Transverse colon (tissue), 4 donors: ENCODE measurements at places on chromosomes 7 and 10. TPM values are rescaled to one million over a fixed set of nuclear protein-coding genes. Genes with fewer than 3 reads are reported as not detected.

DNA sequence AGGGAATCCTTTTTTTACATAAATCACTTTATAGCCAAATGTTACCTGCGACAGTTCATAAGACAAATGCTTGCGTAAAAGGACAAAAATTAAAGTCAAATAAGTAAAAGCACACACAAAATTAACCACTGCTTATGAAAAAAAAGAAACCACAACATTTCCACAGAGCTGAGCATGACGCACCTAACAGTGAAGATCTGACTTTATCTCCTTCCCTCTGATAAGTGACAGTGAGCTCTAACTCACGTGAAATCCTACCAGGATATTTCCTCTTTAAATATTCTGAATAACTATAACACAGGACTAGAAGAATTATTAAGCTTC is 225.5 kb downstream of the SFMBT2 start:
- no peak overlapping the region for H3K4me3 ChIP-seq
- no peak for DNase-seq
- H3K27me3 ChIP-seq = no peaks in the 10 kb centered on the region
- no peak overlapping the region for H3K27ac ChIP-seq
- no peaks in the 10 kb centered on the region for H3K36me3 ChIP-seq
- peaks cover 3% of the 10 kb centered on the region for H3K4me1 ChIP-seq

DNA sequence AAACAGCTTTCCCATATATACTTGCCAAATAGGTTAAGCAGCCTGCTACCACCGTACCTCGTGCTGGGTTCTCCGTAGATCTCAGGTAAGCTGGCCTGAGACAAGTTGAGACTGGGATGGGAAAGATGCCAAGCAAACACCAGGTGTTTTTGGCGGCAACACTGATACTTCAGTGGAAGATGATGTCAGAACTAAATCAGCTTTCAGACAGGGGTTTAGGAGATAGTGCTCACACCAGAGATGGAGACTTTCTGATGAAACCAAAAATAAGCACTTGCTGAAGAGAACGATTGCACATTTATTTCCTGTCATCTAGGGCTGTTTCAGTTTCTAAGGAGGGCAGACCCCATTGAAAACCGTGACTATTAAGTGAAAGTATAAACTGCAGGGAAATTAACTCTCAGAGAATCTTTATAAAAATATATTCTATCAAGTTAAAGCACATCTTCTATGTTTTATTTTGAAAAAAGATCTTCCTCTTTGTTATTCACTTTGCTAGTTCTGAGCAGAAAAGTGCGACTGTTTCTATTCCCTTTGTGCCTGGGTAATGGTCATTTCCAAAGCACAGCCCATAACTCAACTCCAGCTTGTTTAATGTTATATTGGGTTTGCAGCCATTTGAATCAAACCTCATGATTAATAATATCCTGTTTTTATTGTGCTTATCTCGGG is 149.9 kb downstream of the CPED1 start:
- H3K36me3 ChIP-seq = no peaks in the 10 kb centered on the region
- H3K4me3 ChIP-seq = no peak overlapping the region
- H3K27me3 ChIP-seq = no peaks in the 10 kb centered on the region
- H3K4me1 ChIP-seq = no peaks in the 10 kb centered on the region

- no peak for DNase-seq
- no peak overlapping the region for H3K4me3 ChIP-seq
- no peak overlapping the region for H3K27ac ChIP-seq
- no peaks in the 10 kb centered on the region for H3K27me3 ChIP-seq
- no peaks in the 10 kb centered on the region for H3K4me1 ChIP-seq
Measured at GRCh38 chr10:11856678-11857077, 33.5 kb downstream of the PROSER2 start.

GRCh38 chr10:60384011-60384410 is 5.7 kb downstream of the ANK3 start:
- H3K27ac ChIP-seq = no peak overlapping the region
- no peak overlapping the region for H3K4me3 ChIP-seq
- H3K27me3 ChIP-seq = no peaks in the 10 kb centered on the region
- no peaks in the 10 kb centered on the region for H3K36me3 ChIP-seq
- H3K4me1 ChIP-seq = no peaks in the 10 kb centered on the region

DNA sequence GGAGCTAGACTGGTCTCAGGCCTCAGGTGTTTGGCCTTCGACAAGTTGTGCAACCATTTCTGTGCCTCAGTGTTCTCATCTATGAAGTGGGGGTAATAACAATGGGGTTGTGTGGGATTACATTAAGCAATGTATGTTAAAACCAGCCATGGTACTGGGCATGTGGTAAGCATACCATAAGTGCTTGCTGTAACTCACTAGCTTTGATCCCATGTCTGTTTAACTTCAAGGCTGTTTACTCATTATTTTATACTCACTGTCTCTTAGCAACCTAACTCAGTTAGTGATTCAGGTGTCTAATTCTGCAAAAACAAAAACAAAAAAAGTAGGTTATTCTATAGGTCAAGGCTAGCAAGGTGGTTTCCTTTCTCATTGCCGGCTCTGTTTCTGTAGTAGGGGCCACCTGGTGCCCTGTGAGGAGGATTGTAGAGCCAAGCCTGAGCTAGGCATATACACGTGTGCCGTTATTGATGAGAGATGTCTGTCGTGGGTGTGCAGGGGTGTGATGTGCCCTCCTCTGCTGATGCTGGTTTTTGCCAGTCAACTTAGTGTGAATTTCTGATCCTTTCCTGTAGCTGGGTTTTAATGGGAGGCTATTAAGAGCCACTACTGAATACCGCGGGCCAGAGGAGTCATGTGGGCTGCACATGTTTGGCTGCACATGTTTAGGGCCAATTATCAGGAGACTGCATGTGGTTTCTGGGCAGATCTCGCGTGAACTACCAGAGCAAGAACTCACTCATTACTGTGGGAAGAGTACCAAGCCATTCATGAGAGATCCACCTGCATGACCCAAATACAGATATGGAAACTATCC is 56.2 kb downstream of the EEPD1 start:
- peak overlapping the region; percentile 67 for H3K27ac ChIP-seq
- H3K4me3 ChIP-seq = no peak overlapping the region
- no peaks in the 10 kb centered on the region for H3K36me3 ChIP-seq
- DNase-seq = no peak
- no peaks in the 10 kb centered on the region for H3K27me3 ChIP-seq

DNA sequence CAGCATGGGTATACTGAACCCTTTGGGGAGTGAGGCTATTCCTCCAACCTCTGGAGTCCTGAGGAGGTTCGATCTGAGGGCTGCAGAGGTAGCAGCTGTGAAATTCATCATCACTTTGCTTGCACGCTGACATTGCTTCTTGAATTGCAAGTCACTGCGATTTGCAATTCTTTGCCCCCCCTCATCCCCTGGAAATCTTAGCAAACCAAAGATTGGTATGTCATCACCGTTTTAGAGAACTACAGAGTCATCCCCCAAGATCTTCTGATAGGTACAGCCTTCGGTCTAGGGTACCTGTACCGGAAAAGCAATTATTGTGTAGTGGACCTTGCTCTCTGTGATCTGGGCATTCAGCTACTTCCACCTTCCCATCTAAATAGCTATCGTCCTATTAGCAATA is 192.6 kb downstream of the KLF6 start:
- no peak for DNase-seq
- H3K27me3 ChIP-seq = no peaks in the 10 kb centered on the region
- no peaks in the 10 kb centered on the region for H3K4me1 ChIP-seq
- no peak overlapping the region for H3K4me3 ChIP-seq

- H3K4me3 ChIP-seq = no peak overlapping the region
- no peak overlapping the region for H3K27ac ChIP-seq
- no peaks in the 10 kb centered on the region for H3K27me3 ChIP-seq
Measured at GRCh38 chr7:106048706-106049020, 63.4 kb downstream of the SYPL1 start.

DNA sequence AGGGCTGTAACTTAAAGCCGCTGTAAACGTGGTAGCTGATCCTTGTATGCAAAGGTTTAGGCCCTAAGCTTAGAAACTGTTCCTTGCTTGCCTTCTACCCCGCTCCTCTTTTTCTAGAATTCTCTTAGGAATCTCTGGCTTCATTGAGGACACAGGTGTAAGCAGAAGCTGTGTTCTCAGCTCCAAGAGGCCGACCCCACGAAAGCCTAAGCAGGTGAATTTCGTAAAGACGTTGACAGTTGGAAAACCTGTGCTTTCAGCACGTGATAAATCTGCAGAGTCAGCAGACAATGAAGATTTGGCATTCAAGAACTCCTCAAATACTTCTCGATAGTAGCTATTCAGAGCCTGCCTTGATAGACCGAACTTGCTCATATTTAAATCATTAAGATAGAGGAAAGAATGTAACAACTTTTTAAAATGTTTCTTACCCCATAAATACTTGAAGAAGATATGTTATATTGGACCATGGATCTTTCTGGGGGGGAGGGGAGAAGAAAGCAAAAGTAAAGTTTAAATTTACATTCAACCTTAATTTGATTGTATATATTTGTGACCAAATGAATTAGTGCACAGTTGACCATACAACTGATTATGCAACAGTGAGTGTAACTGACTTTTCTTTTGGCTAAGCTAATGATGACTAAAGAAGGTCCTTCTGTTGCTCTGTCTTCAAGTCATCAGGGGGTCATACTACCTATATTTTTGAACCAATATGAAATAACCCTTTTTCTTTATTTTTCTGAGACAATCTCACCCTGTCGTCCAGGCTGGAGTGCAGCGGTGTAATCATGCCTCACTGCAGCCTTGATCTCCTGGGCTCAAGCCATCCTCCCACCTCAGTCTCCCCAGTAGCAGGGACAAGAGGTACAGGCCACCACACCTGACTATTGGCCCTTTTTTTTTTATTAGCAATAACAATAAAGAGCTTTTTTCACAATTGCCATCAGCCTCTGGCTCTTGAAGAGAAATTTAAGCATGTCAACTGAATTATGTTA is 1.2 kb upstream of the GDI2 start:
- no peak for DNase-seq
- H3K4me3 ChIP-seq = peak overlapping the region; percentile 92
- H3K36me3 ChIP-seq = no peaks in the 10 kb centered on the region
- peaks cover 35% of the 10 kb centered on the region for H3K4me1 ChIP-seq
- peak overlapping the region; percentile 100 for H3K27ac ChIP-seq
- H3K27me3 ChIP-seq = no peaks in the 10 kb centered on the region

DNA sequence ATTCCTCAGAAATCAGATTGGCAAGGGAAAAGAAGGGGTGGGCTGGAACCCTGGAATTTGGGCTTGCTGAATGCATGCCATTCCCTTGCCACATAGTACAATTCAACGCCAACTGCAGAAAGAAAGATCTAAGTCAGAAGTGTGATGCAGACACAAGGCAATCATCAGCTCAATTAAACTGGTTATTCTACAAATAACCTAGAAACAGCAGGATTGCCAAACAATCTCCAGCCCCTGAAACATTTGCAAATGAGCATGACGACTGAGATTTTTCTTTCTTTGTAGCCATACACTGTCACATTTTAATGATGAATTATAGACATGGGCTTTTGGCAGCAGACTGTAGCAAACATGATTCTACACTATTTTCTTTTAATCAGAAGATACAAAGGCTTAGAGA is 16.5 kb upstream of the CREB5 start:
- H3K27ac ChIP-seq = no peak overlapping the region
- DNase-seq = no peak
- no peaks in the 10 kb centered on the region for H3K36me3 ChIP-seq
- H3K4me1 ChIP-seq = no peaks in the 10 kb centered on the region
- peaks cover 20% of the 10 kb centered on the region for H3K27me3 ChIP-seq
- no peak overlapping the region for H3K4me3 ChIP-seq

- H3K27me3 ChIP-seq = no peaks in the 10 kb centered on the region
- H3K27ac ChIP-seq = no peak overlapping the region
- DNase-seq = no peak
- peaks cover 7% of the 10 kb centered on the region for H3K4me1 ChIP-seq
- H3K4me3 ChIP-seq = no peak overlapping the region
- no peaks in the 10 kb centered on the region for H3K36me3 ChIP-seq
Measured at GRCh38 chr10:126955396-126955795, 50.2 kb downstream of the DOCK1 start.

- no peak overlapping the region for H3K27ac ChIP-seq
- no peak for DNase-seq
- H3K27me3 ChIP-seq = no peaks in the 10 kb centered on the region
- H3K4me3 ChIP-seq = no peak overlapping the region
Measured at GRCh38 chr10:73296946-73297345, 44.5 kb upstream of the MRPS16 start.

- H3K4me3 ChIP-seq = no peak overlapping the region
- no peaks in the 10 kb centered on the region for H3K27me3 ChIP-seq
- peak overlapping the region; percentile 8 for H3K27ac ChIP-seq
- no peaks in the 10 kb centered on the region for H3K4me1 ChIP-seq
- no peak for DNase-seq
- H3K36me3 ChIP-seq = peaks cover 5% of the 10 kb centered on the region
Measured at GRCh38 chr10:89738551-89739209, 37.3 kb downstream of the KIF20B start.

- H3K27me3 ChIP-seq = no peaks in the 10 kb centered on the region
- H3K36me3 ChIP-seq = no peaks in the 10 kb centered on the region
- no peak overlapping the region for H3K27ac ChIP-seq
- H3K4me1 ChIP-seq = no peaks in the 10 kb centered on the region
Measured at GRCh38 chr7:113289140-113289740, 170.9 kb upstream of the SMIM30 start.

CNPY1 gene
- total RNA-seq = not detected

ATOH7 gene
- 0.27 TPM for total RNA-seq

GRCh38 chr10:3499120-3499519 is 285.9 kb downstream of the KLF6 start:
- H3K27me3 ChIP-seq = peaks cover 4% of the 10 kb centered on the region
- DNase-seq = no peak
- no peaks in the 10 kb centered on the region for H3K4me1 ChIP-seq
- peak overlapping the region; percentile 23 for H3K27ac ChIP-seq
- H3K4me3 ChIP-seq = no peak overlapping the region

DNA sequence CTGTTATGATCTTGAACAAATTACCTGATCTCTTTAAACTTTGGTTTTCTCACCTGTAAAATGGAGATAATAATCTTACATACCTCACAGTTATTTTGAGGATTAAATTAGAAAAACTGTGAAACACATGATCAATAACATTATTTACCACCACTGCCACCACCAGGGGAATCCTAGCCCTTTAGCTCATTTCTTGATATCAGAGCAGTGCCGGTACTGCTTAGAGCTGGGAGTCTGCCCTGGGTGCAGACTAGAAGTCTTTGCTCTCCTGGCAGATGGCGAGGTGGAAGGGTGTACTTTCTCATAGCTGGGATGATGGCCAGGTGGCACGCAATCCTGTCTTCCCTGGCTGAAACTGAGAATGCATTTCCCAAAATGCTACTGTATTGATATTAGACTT is 12.7 kb upstream of the EFCAB10 start:
- no peak overlapping the region for H3K27ac ChIP-seq
- H3K36me3 ChIP-seq = no peaks in the 10 kb centered on the region
- no peak for DNase-seq

- DNase-seq = no peak
- no peaks in the 10 kb centered on the region for H3K27me3 ChIP-seq
- H3K4me3 ChIP-seq = no peak overlapping the region
- no peak overlapping the region for H3K27ac ChIP-seq
- H3K36me3 ChIP-seq = no peaks in the 10 kb centered on the region
Measured at GRCh38 chr7:84200859-84201258, 6.3 kb upstream of the SEMA3A start.

GRCh38 chr10:24707445-24707844 is 16.2 kb downstream of the ARHGAP21 start:
- peak overlapping the region; percentile 17 for H3K27ac ChIP-seq
- H3K4me3 ChIP-seq = no peak overlapping the region
- no peaks in the 10 kb centered on the region for H3K36me3 ChIP-seq
- no peak for DNase-seq

GRCh38 chr10:97567891-97568290 is 4.7 kb upstream of the ANKRD2 start:
- no peaks in the 10 kb centered on the region for H3K36me3 ChIP-seq
- no peak for DNase-seq
- H3K27ac ChIP-seq = no peak overlapping the region
- H3K4me1 ChIP-seq = peaks cover 2% of the 10 kb centered on the region
- no peaks in the 10 kb centered on the region for H3K27me3 ChIP-seq

HABP2 gene
- total RNA-seq = not detected
